Aorta (tissue), 5 donors: ENCODE measurements at places on chromosomes 1 and 21.

- no peak overlapping the region for H3K4me3 ChIP-seq
- no peaks in the 10 kb centered on the region for H3K27me3 ChIP-seq
- no peaks in the 10 kb centered on the region for H3K36me3 ChIP-seq
- DNase-seq, result no peak
- no peak overlapping the region for H3K27ac ChIP-seq
- no peaks in the 10 kb centered on the region for H3K4me1 ChIP-seq
Measured at GRCh38 chr1:244381878-244382565, 69.7 kb downstream of the ADSS2 start.

- no peak overlapping the region for H3K27ac ChIP-seq
- H3K4me1 ChIP-seq, result no peaks in the 10 kb centered on the region
- no peaks in the 10 kb centered on the region for H3K36me3 ChIP-seq
- DNase-seq, result no peak
- H3K27me3 ChIP-seq, result no peaks in the 10 kb centered on the region
- H3K4me3 ChIP-seq, result no peak overlapping the region
Measured at GRCh38 chr21:46012154-46012553, 30.6 kb downstream of the COL6A1 start.

DNA sequence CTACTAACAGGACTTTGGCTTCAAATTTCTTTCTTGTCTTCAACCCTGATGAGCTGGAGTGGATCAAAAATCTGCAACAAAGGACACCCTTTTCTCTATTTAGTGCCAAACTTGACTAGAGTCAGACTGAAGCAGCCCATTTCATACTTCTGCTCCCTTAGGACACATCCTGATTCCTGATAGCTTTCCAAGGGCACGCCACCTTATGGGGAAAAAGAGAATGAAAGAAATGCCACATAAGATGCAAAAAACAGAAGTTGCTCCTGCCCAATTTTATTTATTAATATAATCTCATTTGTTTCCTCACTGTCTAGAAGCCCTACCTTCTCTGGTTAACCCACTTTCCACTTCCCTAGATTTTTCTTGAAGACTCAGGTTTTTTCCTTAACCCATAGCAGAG is 72.7 kb upstream of the NBPF4 start:
- no peaks in the 10 kb centered on the region for H3K4me1 ChIP-seq
- no peak for DNase-seq
- no peak overlapping the region for H3K27ac ChIP-seq
- no peak overlapping the region for H3K4me3 ChIP-seq
- no peaks in the 10 kb centered on the region for H3K27me3 ChIP-seq

GRCh38 chr1:117128323-117129079 is 7.0 kb upstream of the TRIM45 start:
- no peak overlapping the region for H3K27ac ChIP-seq
- no peak for DNase-seq
- H3K4me3 ChIP-seq, result no peak overlapping the region

GRCh38 chr1:221797506-221797905 is 55.6 kb upstream of the DUSP10 start:
- no peak overlapping the region for H3K4me3 ChIP-seq
- H3K36me3 ChIP-seq, result no peaks in the 10 kb centered on the region
- DNase-seq, result no peak
- no peaks in the 10 kb centered on the region for H3K4me1 ChIP-seq
- no peak overlapping the region for H3K27ac ChIP-seq

DNA sequence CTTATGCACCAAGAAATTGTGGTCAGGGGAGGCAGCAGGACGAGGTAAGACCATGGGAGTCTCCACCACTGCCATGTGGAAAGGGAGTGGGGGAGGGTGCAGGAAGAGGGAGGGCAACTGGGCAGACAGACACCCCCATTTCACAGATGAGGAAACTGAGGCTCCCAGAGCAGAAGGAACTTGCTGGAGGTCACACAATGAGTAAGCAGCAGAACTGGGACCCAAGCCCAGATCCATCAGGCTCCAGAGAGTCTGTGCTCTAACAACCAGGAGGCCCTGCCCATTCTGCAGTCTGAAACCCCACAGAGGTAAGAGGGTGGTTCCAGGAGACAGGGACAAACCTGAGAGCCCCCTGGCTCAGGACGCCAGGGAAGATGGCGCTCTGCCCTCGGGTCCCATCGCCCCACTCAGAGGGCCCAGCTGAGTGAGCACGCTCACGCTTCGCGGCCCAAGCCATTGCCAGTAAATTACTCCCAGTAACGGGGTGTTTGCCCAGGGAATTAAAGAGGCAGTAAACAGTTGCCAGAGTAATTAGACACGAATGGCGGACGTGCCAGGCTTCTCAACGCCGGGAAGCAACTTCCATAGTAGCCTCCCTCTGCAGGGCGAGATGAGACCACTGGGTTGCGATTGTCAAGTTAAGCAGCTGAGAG is 59.2 kb downstream of the MATN1 start:
- no peaks in the 10 kb centered on the region for H3K27me3 ChIP-seq
- no peaks in the 10 kb centered on the region for H3K36me3 ChIP-seq
- H3K4me3 ChIP-seq, result no peak overlapping the region

- H3K36me3 ChIP-seq, result no peaks in the 10 kb centered on the region
- H3K4me3 ChIP-seq, result no peak overlapping the region
- no peak overlapping the region for H3K27ac ChIP-seq
- H3K4me1 ChIP-seq, result no peaks in the 10 kb centered on the region
- no peaks in the 10 kb centered on the region for H3K27me3 ChIP-seq
- DNase-seq, result no peak
Measured at GRCh38 chr1:36481771-36482723, 666 bp downstream of the CSF3R start.

DNA sequence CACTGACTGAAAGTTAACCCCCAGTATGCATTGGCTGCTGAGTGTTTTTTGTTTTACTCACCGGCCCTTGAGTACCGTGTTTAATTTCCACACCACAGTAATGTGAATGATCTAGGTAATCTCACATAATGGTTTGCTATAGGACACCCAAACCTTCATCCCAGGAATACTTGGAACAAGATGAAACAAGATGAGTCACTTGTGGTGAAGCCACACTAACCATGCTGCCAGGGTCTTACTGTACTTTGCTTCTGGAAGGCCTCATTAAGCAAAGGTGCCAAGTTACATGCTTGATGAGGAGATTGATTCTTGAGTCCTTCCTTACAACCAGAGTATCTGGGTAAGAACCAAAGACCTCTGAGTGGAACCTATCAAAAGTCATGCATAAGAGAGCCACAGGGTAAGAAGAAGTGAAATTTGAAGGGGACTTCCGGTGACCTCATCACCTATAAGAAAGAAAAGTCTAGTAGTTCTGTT is 163.3 kb downstream of the NRIP1 start:
- no peaks in the 10 kb centered on the region for H3K4me1 ChIP-seq
- no peak overlapping the region for H3K4me3 ChIP-seq
- H3K27me3 ChIP-seq, result no peaks in the 10 kb centered on the region
- H3K36me3 ChIP-seq, result no peaks in the 10 kb centered on the region

- H3K4me1 ChIP-seq, result no peaks in the 10 kb centered on the region
- H3K4me3 ChIP-seq, result no peak overlapping the region
- H3K36me3 ChIP-seq, result no peaks in the 10 kb centered on the region
- no peak overlapping the region for H3K27ac ChIP-seq
- H3K27me3 ChIP-seq, result no peaks in the 10 kb centered on the region
- DNase-seq, result no peak
Measured at GRCh38 chr1:40312238-40313205, 4.6 kb downstream of the COL9A2 start.

DNA sequence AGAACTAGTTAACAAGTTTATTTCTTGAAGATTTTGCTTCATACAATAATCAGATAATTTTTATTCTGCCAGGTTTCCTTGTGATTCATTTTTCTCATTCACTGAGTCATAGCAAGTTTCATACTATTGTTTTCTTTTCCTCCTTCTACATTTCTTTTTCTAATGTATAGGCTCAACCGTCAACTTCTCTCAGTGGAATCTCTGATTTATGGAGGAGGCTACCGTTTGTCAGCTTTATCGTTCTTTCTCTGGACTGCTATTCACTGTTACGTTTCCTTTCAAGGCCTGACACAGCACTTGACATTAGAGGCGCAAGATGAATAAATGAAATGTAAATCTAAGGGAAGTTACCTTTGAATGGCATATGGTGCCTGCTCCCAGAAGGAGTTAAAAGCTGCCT is 284.3 kb upstream of the NR5A2 start:
- H3K27ac ChIP-seq, result no peak overlapping the region
- no peak overlapping the region for H3K4me3 ChIP-seq
- H3K27me3 ChIP-seq, result peaks cover 1% of the 10 kb centered on the region
- no peaks in the 10 kb centered on the region for H3K4me1 ChIP-seq
- no peak for DNase-seq

DNA sequence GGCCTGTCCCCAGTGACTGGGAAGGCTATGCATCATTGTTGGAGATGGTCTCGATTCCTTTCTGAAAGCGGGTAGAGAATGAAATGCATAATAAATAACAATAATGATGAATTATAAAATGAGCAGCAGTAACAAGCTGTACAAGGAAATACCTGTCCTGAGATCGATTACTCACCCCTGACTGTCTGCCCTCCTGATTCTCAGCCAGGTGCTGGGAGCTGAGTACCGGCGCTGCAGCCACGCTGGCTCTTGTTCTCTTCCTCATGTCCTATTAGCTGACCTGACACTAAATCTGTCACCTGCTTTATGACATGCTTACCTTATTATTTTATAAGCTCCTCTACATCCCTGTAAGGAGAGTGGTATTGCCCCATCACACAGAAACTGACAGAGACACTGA is 3.4 kb downstream of the AGPAT3 start:
- DNase-seq, result no peak
- H3K27ac ChIP-seq, result no peak overlapping the region
- H3K4me1 ChIP-seq, result no peaks in the 10 kb centered on the region
- H3K4me3 ChIP-seq, result no peak overlapping the region
- no peaks in the 10 kb centered on the region for H3K27me3 ChIP-seq

DNA sequence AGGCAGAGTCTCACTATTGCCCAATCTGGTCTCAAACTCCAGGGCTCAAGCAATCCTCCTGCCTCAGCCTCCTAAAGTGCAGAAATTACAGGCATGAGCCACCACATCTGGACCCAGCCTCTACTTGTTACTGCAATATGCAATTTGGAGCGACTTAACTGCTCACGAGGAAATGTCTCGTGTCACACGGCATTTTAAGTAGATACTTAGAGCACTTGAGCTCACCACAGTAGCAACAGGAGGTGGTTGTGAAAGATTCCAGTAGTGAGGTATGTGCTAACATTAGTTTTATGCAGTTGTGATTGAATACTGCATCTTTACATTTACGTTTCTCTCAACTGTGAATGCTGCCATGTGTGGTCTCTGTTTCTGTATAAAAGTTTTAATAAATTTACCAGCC is 5.8 kb upstream of the NDUFV3 start:
- H3K27ac ChIP-seq, result no peak overlapping the region
- H3K27me3 ChIP-seq, result no peaks in the 10 kb centered on the region
- H3K36me3 ChIP-seq, result no peaks in the 10 kb centered on the region
- H3K4me3 ChIP-seq, result no peak overlapping the region

DNA sequence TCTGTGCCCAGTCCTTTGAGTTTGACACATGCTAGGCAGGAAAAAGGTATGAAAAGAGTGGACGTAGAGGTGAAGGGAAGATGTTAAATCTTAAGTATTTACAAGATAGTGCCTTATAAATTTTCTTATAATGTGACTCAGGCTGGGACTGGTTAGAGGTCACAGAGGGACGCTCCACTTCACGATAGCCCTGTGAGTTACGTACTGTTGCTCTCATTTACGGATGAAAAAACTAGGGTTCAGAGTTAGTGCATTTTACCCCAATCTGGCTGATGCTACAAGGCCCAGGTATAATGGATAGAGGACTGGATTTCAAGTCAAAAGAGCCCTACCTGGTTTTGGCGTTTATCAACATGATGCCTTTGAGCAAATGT is 1.4 kb upstream of the TUT4 start:
- DNase-seq, result no peak
- H3K27me3 ChIP-seq, result no peaks in the 10 kb centered on the region
- H3K4me3 ChIP-seq, result peak overlapping the region; percentile 74
- no peaks in the 10 kb centered on the region for H3K4me1 ChIP-seq
- H3K36me3 ChIP-seq, result no peaks in the 10 kb centered on the region

DNA sequence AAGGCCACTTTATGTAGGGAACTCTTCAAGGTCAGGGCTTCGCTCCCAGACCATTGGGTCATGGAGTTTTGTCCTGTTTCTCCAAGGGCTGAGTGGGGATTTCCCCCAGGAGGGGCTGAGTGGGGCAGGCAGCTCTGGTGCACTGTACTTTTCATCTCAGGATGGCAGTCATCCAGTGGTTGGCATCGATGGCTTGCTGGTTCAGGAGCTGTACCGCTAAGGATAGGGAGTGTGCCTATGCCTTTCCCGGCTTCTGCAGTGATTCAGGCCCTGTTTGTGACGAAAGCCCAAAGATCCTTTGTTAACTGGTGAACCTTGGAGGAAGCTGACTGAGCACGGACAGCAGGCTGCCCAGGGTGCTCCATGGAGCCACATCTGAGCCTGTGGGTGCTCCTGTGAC is 100.1 kb upstream of the GADD45A start:
- peak; percentile 81 for DNase-seq
- peak overlapping the region; percentile 79 for H3K27ac ChIP-seq
- peaks cover 5% of the 10 kb centered on the region for H3K4me1 ChIP-seq
- H3K4me3 ChIP-seq, result no peak overlapping the region
- no peaks in the 10 kb centered on the region for H3K27me3 ChIP-seq

GRCh38 chr1:60866917-60867531 is 215.3 kb upstream of the NFIA start:
- no peak overlapping the region for H3K4me3 ChIP-seq
- no peak overlapping the region for H3K27ac ChIP-seq
- DNase-seq, result no peak

DNA sequence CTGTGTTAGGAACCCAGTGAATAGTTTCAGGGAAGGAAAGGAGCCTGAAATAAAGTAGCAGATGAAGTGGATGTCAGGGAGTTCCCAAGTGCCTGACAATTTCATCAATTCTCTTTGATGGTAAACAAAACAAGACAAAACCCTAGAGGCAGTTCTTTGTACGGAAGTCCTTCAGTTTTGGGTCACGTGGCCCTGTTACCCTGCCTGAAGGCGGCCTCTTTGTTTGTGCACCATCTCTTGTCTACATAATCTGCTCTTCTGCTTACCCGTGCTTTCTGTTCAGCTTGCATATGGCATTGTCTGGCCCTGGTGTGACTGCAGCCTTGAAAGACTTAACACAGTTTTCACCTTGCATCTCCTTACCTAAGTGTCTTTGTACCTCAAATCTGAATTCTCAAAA is 166.7 kb upstream of the DUSP10 start:
- DNase-seq, result no peak
- no peaks in the 10 kb centered on the region for H3K27me3 ChIP-seq
- H3K4me3 ChIP-seq, result no peak overlapping the region
- no peaks in the 10 kb centered on the region for H3K36me3 ChIP-seq
- no peaks in the 10 kb centered on the region for H3K4me1 ChIP-seq
- H3K27ac ChIP-seq, result no peak overlapping the region

DNA sequence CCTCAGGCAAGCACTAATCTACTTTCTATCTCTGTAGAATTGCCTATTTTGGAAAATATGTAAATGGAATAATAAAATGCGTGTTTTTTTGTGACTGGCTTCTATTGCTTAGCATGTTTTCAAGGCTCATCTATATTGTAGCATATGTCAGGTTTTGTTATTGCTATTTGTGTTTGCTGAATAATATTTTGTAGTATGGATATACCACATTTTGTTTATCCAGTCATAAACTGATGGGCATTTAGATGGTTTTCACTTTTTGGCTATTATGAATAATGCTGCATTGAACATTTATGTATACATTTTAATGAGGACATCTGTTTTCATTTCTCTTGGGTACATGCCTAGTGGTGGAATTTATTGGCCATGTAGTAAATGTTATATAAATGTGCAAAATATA is 183.3 kb upstream of the ZP4 start:
- no peak overlapping the region for H3K27ac ChIP-seq
- H3K36me3 ChIP-seq, result no peaks in the 10 kb centered on the region
- no peak overlapping the region for H3K4me3 ChIP-seq
- DNase-seq, result no peak
- no peaks in the 10 kb centered on the region for H3K4me1 ChIP-seq

GRCh38 chr1:109247401-109248365 is 1.7 kb upstream of the CELSR2 start:
- DNase-seq, result no peak
- H3K4me3 ChIP-seq, result no peak overlapping the region
- H3K27me3 ChIP-seq, result no peaks in the 10 kb centered on the region
